ENCODE measurements at places on chromosomes 4 and X.

DNA sequence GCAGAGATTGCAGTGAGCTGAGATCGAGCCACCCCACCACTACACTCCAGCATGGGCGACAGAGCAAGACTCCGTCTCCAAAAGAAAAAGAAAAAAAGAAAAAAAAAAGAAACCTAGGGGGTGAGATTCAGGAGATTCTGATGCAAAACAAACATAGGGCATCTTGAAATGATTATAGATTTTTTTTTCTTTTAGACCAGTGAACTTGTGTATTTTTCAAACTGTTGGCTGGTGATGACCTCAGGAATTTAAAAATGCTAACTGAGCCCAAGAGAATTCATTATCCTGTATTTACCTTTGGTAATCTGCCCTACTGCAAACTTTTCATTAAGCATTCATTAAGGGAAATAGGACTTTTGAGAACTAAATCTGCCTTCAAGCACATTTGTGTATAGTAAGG is 20.6 kb downstream of the ATP10D start:
- no peak for DNase-seq

DNA sequence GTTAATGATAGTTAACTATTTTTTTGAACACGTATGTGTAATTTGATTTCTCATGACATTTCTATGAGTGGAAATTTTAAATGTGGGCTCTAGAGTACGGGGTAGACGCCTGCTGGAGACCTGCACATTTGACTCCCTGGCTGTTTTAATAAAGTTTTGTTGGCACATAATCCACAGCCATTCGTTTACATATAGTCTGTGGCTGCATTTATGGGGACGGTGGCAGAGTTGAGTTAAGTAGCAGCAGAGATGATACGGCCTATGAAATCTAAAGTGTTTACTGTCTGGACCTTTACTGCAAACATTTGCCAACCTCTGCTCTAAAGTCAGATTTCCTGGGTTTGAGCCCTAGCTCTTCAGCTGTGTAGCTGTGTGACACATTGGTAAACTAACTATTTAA is 118.8 kb downstream of the CHRNA9 start:
- DNase-seq = no peak

DNA sequence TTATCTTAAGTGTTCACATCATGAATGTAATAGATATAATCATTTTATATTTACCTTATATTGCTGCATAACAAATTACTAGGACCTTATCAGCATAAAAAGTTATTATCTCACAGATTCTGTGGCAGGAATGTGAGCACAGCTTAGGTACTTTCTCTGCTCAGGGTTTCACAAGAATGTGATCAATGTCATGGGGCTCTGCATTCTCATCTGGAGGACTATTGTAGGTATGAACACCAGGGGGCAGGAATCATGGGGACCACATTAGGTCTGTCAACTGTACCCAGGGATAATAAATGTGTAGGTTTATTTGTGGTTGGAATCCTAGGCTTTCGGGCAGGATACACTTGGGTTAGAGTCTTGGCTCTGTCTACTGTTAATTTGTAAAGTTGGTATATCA is 519.2 kb downstream of the ARAP2 start:
- no peak for DNase-seq

GRCh38 chrX:138877746-138878145 is 166.2 kb upstream of the FGF13 start:
- DNase-seq = no peak

- DNase-seq = no peak
Observed at GRCh38 chr4:718460-718859, 12.8 kb downstream of the PCGF3 start.

DNA sequence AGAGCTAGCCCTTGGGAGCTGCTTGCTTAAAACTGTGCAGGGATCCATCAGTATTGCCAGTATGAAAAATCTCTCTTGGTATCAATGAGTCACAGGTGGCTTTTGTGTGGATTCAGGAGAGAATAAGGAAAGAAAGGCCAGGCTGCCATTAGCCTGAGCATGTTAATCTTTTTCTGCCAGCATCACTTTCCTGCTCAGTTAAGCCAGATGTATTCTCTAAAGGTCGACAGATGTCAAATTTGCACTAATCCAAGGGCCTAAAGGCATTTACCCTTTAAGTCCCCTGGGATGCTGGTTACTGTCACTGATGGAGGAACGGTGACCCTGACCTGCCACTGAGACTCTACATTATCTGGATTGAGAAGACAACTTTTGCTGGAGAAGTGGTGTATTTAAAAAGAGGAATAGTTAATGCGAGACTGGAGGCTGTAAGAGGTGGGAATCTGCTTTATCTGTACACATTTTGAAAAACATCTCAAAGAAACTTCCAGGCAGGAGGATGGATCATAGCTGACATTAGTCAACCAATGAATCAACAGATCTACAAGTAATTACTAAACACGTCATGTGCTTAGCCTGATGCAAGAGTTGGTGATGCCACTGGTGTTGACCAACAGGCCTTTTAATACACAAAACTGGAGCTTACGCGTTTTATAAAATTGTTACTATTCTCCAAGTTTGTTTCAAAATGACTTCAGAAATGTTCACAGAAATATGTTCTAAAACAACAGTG is 241.4 kb upstream of the ANXA3 start:
- DNase-seq = no peak

Measured in activated T-helper 1 cell treated with Interleukin-2 at 50 U/mL for 16 hours (primary cell).